ENCODE measurements at places on chromosomes 13 and 19. TPM values are rescaled to one million over a fixed set of nuclear protein-coding genes. Genes with fewer than 3 reads are reported as not detected.
A peak's percentile ranks its signal among the peaks of the same experiment; 100 is the strongest.

GRCh38 chr13:79456656-79457365 is 24.1 kb upstream of the NDFIP2 start:
- DNase-seq: no peak

DNA sequence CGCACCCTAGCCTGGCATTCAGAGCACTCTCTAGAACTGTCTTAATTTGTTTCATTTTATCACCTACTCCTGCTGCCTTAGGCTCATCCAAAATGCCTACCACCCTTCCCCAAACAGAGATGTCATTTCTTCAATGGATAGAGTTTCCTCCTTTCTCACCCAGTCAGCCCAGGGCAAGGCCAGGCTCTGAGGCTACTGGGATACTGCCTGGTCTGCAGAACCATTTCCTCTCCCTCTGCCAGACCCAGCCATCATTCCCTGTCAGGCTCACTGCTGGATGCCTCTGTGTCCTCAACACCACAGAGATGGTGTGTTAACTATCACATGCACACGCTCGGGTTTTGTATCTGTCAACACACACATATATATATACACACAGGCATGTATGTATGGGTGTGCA is 47.2 kb downstream of the C13orf42 start:
- DNase-seq: no peak

GRCh38 chr19:7512400-7512851 is 3.5 kb upstream of the ZNF358 start:
- DNase-seq: no peak

DNA sequence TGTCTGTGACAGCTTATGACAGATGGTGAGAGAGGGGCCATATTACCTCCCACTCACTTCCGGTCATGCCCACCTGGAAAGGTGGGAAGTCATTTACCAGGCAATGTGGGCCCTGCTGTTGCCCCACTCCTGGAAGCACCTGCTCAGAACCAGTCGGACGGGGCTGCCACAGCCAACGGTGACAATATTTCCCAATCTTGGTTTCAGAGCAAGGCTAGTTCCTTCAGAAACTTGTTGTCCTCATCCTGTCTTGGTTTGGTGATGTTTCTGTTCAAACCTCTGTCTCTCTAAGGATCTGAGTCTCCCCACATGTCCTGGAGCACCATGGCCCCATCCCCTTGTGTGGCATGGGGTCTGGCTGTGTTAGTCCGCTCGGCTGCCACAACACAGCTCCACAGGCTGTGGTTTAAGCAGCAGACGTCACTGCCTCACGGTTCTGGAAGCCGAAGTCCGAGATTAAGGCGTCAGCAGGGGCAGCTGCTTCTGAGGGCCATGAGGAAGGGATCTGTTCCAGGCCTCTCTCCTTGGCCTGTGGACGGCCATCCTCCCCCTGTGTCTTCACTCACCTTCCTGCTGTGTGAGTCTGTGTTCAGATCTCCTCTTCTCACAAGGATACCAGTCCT is 31.5 kb upstream of the SLC15A1 start:
- DNase-seq: peak; percentile 59

DNA sequence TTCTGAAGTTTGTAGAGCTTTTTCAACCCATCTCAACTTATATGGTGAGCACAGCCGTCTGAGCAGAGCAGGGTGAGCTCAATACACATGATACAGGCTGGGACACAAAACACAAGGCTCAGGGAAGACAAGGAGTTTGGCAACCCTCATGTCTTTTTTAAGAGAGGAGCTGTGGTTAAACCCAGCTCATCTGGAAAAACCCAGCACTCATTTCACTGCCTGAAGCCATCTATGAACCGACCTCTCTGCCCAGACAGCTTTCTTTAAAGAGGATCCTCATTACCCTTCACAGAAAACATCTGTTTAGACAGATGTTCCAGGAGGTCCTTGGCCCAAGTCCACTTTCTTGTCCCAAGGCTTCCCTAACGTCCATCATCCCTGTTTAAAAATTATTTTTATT is 170.0 kb upstream of the TSHZ3 start:
- DNase-seq: no peak

DNA sequence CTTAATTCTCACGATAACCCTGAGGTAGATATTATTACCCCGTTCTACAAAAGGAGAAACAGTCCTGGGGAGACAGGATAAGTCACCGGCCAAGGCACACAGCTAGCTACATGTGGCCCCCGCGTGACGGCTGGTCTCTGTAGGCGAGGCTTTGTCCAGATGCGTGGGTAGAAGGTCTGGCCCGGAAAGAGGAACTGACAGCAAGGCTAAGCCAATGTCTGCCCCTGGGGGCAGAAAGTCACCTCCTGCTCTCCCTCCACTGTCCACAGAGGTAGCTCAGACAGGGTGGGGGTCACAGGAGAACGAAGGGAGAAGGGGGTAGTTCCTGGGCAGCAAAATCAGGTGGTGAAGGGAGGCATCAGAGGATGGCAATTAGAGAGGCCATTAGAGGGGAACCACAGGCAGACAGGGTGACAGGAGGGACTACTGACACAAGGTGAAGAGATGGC is 1.8 kb downstream of the APOC4 start:
- peak; percentile 84 for DNase-seq

- DNase-seq: no peak
These were observed 7.4 kb upstream of the CDC34 start for GRCh38 chr19:524062-524674.

DNA sequence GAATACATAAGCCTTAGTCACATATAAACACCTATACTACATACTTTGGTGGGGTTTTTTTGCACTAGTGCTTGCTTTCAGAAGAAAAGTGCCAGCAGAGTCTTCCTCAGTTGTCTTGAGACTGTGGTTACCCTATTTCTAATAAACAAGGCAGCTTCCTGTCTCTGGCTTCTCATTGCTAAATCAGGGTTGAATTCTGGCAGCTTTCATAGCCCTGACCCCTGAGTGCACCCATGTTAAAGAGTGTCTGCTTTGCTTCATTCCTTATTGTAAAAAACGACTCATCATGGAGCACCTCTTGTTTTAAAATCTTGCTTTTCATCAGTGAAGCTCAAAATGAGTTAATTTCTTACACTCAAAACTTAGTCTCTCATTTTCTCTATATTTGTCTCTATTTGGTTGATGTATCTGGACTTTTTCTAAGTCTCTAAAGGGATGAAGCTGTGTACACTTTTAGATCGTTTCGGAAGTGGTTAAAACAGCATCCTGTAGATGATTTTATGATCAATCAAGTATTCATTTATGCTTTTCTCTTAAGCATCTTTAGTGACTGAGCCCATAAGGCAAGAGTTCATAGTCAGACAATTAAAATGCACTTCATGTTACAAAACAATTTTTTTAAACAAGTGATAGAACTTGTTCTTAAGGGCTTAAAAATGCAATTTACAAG is 72.1 kb downstream of the KLF12 start:
- DNase-seq: no peak

DNA sequence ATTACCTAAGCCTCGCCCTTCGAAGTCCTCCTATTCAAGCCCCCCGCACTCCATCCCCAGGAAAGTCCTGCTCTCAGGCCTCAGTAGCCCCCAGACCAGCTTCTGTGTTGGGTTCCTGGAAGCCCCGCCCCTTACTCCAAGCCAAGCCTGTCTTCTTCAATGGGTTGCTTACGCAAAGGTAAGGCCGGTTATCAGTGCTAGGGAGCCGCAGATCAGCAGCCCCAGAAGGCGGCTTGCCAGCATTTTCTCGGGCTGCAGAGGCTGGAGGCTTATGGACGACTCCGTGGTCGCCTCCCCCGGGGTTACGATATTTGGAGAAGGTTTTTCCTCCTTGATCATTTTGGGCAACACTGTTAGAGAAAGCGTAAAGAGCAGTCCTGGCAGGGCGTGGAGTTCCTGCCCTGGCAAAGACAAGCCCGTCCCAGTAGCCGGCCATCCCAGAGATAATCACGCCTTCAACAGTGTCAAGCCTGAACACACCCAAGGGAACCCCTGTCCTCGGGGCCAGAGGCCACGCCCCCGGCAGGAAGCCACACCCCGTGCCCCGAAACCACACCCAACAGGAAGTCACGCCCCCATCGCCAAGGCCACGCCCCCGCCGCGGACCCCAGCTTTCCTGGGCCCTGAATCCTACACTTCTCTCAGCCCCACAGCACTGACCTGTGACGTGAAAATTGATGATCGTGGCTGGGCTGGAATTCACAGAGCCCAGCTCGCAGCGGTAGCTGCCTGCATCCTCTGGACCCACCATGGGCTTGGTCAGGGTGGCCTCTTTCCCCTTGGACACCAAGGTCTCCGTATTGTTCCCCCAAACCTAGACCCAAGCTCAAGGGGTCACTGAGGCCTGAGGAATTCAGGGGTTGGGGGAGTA is 954 bp upstream of the RASIP1 start:
- DNase-seq: no peak

DNA sequence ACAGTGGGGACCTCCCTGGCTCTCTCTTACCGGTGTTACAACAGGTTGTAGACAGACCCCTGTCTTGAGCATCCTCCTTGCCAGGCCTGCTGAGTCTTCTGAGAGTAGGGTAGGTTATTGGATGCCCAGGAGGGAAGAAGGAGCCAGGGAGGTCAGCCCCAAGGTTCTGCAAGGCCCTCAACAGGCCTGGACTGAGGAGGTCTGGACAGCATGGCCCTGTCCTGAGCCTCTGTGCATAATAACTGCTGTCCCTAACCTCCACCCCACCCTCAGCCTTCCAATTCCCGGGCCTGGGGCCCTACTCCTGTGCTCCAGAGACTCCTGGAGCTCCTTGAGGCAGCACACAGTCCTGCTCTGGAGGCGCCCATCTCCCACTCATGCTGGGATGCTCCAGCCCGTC is 336 bp downstream of the CD22 start:
- DNase-seq: no peak

DNA sequence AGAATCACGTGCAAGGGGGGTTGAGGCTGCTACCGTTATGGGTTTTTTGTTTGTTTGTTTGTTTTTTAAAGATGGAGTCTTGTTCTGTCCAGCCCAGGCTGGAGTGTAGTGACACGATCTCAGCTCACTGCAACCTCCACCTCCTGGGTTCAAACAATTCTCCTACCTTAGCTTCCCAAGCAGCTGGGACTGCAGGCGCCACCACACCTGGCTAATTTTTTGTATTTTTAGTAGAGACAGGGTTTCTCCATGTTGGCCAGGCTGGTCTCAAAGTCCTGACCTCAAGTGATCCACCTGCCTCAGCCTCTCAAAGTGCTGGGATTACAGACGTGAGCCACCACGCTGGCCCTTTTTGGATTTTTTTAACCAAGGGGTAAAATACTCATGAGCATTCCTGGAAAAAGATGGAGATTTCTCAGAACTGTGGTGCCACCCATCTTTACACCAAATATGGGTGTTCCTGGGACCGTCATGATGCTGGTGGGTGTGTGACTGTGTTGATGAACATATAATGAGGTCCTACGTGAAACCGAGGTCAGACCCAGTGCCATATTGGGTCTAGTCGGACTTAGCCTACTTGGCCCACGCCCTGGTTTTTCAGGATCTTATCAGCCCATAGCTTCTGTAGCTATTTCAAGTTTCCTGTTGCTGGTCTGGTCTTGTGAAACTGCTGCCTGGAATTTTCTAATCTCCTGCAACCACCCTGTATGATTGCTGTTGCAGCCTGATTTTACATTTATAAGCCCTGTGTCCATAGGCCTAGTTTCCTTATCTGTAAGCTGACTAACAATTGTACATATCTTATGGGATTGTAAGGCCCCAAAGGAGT is 6.2 kb downstream of the PPP1R15A start:
- no peak for DNase-seq

- DNase-seq: no peak
These were observed 4.5 kb upstream of the IL12RB1 start for GRCh38 chr19:18091217-18091608.

- DNase-seq: peak; percentile 90
These were observed 870 bp downstream of the ZNF44 start for GRCh38 chr19:12293777-12294248.

DNA sequence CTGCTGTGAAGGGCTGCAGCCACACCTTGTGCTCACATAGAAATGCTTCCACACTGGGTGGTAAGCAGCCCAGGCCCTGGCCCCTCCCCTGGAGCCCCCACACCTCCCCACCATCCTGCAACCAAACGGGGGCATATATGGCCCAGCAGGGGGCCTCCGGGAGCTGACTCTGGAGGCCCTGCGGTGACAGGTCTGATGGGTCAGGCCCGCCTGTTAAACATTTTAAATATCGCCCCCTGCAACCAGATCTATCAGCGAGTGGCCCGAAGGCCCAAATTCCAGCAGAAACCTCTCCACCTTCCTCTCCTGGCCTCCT is 48.0 kb upstream of the KATNAL1 start:
- peak; percentile 41 for DNase-seq

DNA sequence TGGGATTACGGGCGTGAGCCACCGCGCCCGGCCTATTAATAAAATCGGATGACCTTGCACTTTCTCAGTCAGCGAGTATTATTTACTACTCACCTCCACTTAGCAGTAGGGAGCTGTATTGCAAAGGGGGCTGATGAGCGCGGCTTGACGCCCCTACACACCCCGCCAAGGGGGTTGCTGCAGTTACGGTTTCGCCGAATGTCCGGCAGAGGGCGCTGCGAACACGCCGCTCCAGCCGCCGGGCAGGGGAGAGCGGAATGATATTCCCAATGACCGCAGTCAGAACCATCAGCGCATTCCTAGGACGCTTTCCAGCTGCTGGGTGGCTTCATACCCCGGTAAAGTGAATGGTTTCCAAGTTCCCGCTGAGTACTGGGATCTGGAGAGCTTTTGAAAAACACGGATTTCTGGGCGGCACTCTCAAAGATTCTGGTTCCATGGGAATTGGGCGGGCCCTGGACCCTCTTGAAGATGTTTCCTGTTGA is 30.0 kb upstream of the TPT1 start:
- DNase-seq: peak; percentile 81

DNA sequence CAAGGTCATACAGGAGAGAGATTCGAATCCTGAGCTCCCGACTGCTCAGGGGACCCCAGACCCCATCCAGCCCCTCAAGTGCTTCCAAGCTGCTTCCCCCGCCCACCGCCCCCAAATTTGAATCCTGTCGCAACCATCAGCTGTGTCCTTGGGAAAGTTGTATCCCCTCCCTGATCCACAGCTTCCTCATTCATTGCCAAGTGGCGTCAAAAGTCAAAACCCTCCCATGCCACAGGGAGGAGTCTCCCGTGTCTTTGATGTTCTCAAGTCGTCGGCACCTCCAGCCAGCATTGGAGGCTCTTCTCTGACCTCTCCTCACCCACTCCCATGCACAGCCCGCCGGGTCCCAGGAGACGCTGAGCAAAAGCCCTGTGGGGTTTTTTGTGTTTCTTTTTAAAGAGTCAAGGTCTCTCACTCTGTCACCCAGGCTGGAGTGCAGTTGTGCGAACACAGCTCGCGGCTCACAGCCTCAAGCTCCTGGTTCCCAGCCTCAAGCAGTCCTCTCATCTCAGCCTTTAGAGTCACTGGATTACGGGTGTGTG is 2.8 kb upstream of the IFI30 start:
- no peak for DNase-seq

- DNase-seq: no peak
These were observed 64.7 kb downstream of the ZNF44 start for GRCh38 chr19:12229990-12230389.

C1QTNF9B gene
- polyA plus RNA-seq: 1.1 TPM

LILRB3 gene
- 2.2 TPM for polyA plus RNA-seq

BLVRB gene
- 54.0 TPM for polyA plus RNA-seq

LILRA1 gene
- polyA plus RNA-seq: 0.55 TPM

PEAK3 gene
- polyA plus RNA-seq: 0.25 TPM

NKPD1 gene
- polyA plus RNA-seq: 0.15 TPM

SLC15A1 gene
- polyA plus RNA-seq: 0.61 TPM

SMIM17 gene
- 3.3 TPM for polyA plus RNA-seq

ZNF549 gene
- polyA plus RNA-seq: 18.0 TPM

KIR3DL1 gene
- polyA plus RNA-seq: not detected

MYBPC2 gene
- 0.70 TPM for polyA plus RNA-seq
